ENCODE measurements at places on chromosomes 3 and 15.

DNA sequence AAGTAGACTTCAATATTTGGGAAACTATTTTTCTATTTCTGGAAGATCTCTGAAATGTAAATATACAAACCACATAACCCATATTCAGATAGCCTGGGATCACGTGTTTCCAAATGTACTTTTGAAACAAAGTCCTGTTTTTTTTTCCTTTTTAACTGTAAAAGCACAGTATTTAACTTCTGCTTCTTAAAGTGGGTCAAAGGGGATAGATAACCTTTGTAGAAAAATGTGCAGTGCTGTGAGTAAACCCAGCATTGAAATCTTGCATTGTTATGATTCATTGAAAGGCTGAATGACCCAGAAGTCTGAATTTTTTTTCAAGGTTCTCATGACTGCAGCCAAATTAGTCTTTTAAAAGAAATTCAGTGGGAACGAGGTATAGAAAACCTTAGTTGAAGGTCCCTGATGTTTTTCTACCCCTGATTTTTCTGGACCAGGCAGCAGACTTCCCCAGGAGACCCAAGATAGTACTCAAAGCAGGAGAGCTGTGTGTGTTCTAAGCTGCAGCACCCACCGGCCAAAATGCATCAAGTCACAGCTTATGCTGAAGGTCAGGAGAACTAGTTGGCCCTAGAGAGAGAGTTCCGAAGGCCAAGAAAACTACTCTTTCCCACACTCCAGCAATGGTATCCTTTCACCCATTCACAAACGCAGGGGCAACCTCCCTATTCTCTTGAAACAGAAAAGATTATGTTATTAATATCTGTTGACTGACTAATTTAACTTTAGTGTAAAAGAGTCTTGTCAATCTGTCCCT is 43.6 kb upstream of the APH1B start:
- no peak for DNase-seq

DNA sequence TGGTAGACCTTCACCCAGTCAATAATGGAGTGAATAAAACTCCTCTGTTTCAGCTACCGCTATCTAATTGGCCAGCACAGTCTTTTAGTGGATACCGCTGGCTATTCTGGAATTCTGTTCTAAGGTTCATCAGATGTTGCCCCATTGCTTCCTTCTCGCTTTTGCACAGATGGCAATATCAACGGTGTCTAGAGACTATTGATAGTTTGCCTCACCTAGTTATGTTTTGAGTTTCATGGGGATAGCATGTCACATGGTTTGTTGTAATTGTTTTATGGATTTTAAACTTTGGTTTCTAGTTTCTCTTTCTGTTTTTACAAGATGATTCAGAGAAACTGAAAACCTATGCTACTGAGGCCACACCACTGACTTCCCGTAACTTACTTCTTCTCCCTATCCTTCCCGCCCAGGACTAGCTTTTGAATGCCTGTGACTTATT is 2.0 kb downstream of the XRN1 start:
- DNase-seq: no peak

DNA sequence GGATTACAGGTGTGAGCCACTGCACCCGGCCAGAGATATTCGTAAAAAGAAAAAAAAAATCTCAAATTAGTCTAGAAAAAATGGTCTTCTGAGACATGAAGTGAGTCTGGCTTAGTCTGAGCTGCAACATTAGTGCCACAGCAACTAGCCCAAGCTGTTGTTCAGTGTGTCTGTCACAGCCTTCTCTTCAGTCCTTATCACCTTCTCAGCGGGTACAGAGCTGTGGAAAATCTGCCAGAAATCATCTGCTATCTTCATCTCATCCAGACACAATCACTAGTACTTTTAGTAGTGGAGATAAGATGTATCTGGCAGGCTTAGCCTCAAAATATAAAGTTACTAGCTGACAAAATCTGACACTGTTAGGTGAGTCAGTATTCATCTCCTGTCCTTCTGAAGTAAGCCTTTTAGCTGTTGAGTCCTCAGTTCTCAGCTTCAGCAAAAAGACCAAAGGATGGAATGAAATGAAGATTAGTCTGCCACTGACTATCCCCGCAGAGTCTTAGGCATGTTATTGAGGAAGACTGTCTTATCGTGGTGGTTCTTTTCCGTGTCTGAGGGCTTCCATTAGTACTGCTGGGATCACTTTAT is 120.5 kb upstream of the CGNL1 start:
- DNase-seq: no peak

- no peak for DNase-seq
Observed at GRCh38 chr3:153277029-153277428, 115.0 kb downstream of the RAP2B start.

- DNase-seq: no peak
Observed at GRCh38 chr3:98782824-98783500, 19.8 kb downstream of the ST3GAL6 start.

DNA sequence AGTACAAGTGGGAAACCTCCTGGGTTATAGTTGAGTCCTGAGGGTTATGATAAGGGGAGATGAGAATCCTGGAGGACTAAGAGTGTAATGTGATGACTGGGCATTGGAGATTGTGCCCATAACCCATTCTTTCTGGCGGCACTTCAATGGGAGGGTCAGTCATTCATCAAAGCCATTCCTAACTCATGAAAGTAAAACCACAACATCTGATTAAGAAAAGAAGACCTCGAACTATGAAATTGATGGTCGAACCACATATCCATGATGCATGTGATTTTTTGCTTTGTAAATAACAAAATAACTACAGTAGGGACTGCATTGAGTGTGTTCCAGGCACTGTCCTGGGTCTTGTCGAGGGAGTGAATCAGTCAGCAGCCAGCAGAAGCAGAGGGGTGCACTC is 215.1 kb downstream of the SHQ1 start:
- no peak for DNase-seq

DNA sequence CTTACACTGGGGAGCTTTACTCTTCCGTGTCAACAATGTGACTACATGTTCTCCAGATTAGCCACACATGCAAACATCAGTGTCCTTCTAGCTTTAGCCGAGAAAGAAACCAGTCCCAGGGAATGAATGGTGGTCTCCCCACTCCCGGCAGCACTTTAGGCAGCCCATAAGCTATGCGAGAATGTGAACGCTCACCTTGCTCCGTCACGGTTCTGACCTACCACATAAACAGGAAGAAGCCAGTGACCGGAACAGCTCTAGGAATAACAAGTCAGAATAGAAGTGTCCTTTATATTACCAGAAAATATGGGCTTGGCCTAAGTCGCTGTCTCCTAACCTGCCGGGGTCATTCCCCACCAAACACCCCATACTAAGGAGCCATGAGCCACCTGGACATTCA is 98.0 kb upstream of the ABHD17C start:
- DNase-seq: no peak

DNA sequence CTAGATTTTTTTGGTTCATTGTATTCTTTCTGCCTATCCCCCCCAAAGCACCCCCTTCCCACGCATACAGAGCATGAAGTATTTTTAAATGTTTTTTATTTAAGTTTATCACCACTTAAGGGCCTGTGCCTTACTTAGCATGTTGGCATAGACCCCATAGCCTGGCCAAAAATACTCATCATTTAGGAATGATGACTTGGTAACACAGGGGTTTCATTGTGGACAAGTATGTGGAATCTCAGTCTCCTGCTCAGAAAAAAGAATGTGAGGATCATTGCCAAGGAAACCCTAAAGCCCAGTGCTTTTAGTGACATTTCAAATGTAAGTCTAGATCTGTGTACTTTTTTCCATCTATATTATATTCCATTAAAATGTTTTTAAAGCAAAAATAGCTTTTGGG is 146.3 kb downstream of the ALCAM start:
- no peak for DNase-seq

DNA sequence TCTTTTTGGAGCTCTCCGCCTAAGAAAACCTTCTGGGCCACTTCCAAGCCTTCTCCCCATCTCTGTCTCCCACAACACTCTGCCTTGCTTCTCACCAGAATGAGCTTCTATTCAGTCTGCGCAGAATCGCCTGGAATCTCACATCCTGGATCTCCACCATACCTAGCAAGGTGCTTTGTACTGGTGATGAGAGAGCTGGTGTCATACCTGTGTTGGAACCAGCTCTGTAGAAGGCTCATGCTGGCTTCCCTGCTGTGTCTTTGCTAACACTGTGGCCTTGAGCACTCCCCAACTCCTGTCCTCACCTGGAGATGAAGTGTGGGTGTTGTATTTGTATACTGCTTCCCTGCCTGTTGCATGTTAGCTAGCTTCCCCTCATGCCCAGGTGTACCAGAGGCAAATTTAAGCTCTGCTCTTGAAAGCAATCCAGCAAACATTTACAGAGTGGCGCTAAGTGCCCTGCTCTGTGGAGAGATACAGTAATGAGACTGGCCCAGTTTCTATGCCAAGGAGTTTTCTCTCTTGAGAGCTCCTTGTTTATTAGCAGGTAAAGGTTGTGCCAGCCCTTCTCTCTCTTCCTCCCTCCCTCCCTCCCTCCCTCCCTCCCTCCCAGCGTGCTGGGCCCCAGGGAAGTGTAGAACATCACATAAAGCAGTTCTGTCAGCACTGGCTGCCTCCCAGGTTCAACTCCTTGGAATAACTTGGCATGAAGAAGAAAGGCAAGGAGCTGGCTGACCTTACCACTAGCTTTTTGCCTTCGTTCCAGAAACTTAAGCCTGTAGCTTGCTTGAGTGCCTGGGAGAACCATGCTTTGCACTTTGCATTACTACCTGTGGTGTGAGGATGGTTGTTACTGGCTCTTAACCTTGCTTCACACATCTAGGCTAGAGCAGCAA is 54.9 kb downstream of the TRIM71 start:
- DNase-seq: no peak

DNA sequence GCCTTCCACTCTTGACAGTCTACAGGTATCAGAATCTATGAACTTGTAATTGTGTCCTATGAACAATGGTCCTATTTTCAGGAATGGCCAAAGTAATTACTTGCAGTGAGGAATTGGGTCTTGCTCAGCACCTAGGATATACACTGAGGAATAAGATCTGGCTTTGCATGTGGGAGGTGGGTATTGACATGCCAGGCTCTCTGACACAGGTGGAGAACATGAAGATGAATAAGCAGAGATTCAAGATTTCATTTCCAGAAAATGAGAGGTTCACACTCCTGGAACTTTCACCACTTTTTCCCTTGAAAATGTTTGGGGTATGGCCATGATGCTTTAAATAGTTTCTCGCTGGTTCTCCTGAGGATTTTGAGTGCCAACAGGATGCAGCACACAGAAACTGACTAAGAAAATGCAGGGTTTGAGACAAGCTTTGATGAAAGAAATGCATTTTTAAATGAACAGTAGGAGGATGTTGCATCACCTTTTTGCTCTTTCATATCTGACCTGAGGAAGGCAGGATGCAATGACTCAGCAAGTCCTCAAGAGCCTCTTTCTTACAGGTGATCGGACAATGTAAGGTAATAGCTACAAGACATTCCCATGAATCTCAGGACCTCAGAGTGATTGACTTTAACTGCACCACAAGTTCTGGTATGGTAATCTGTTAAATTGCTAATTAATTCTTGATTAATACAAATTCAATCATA is 3.7 kb downstream of the HRG start:
- DNase-seq: no peak

All from T-helper 9 cell (primary cell).